ENCODE measurements at places on chromosomes 4 and X.

DNA sequence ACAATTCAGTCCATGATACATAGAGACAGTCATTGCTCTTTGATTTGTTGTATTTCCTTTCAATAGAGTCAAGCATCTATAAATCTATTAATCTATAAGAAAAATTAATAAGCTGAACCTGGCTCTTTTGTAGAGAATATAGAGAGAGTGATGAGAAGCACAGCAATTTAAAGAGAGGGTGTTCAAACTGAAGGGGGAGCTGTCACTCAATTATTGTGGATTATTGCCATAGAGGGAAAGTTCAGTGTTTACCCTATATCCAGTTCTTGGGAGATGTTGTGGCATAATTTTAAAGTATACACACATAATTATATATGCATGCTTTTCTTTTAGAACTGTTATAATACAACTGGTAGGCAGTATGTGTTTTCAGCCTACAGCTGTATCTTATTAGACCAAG is 1469.0 kb upstream of the PABPC4L start:
- DNase-seq: no peak

- no peak for DNase-seq
Observed at GRCh38 chr4:24796620-24797019, 1.2 kb downstream of the SOD3 start.

GRCh38 chrX:41384051-41384705 is 50.2 kb downstream of the DDX3X start:
- peak; percentile 72 for DNase-seq

DNA sequence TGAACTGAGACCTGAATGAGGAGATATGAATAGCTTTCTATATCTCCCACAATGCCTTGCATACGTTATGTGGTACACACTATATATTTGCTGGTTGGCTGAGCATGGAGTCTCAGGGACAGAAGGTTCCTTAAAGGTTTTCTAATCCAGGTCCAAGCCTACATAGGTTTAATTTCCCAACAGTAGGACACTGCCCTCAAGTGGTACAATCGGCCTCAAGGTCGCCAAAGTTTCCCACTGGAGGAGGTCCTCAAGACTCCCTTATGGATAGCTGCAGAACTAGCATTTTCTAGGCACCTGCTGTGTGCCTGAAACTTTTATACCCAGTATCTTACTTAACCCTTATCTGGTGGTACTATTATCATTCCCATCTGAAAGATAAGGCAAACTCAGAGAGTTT is 21.0 kb upstream of the EFNB1 start:
- no peak for DNase-seq

DNA sequence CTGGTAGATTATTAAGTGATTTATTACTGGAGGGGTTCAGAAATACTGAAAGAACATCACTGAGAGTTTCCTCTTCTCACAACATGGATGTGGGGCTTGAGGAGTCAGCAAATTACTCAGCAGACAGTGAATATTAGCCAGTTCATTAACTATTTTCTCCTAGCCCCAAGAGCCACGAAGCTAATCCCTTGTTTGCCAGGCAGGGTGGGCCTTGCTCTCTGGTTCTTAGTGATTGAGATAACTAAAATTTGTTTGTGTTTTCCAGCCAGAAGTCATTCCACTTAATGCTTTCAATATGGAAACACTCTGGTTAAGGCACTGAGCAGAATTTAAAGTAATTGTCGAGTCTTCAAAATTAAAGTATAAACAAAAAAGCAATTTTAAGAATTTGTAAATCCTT is 40.1 kb upstream of the PASD1 start:
- DNase-seq: no peak

- DNase-seq: peak; percentile 79
Observed at GRCh38 chr4:169649545-169650226, 29.3 kb downstream of the CLCN3 start.

DNA sequence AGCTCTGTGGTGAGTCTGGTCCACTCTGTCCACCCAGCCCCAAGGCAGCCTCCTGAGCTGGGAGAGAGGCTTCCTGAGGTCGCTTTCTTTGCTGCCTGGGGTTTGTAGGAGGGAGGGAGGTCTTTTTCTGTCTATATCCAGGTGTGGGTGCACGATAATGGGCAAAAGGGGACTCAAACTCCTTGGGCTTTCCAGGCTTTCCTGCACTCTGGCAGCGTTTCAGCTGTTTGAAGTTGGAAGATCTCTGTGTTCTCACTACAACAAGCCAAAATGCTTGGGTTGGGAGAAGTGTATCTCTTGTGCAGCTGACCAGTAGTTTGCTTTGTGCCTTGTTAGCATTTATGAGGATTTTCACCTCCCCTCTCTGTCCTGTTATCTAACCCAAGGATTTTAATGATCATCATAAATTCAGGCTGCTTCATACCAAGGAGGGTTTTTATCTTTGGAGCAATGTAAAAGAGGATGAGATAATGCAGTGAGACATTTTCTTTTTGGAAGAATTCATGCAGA is 126.3 kb downstream of the REPS2 start:
- DNase-seq: no peak

GRCh38 chr4:112604589-112604988 is 32.1 kb downstream of the ZGRF1 start:
- DNase-seq: no peak

- no peak for DNase-seq
Observed at GRCh38 chrX:154329294-154329693, 33.7 kb downstream of the TKTL1 start.

DNA sequence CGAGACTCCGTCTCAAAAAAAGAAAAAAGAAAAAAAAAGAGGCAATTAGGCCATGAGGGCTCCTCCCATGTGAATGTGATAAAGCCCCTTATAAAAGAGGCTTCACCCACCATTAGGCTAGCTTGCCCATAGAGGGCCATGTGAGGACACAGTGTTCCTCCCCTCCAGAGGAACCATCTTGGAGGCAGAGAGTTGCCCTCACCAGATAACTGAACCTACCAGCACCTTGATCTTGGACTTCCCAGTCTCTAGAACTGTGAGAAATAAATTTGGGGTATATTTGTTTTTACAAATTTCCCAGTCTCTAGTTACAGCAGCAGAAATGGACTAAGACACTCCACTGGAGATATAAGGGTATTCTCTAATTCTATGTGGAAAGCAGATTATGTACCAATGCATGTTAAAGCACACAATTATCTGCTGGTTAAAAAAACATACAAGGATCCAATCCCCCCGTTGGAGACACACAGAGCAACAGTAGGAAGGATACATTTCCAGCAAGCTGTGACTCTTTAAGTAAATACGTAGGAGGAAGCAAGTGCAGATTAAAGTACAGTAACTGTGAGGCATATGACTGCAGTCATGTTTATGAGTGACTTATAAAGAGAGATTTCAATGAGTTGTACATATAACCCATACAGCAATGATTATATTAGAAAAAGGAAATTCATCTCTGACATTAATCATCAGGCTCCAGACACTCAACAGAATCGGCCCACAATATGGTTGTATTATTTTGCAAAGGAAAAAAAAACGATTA is 21.4 kb downstream of the SH3RF1 start:
- DNase-seq: no peak

- DNase-seq: no peak
Observed at GRCh38 chr4:180636696-180637404, 1606.4 kb upstream of the TENM3 start.

DNA sequence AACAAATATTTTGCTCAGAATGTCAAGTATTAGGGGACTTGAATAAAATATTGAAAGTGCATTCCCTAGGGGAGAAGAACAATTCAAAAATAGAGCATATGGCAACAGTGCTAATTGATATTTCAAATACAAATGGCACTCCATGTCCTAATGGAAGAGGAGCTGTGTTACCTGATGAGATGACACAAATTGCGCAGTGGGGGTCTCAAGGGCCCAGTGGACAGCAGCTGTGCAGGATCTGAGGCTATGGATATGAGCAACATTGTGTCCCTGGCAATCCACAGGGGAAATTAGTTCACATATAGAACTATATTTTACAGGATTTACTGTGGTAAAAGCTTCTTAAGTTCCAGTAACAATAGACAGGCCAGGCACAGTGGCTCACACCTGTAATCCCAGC is 17.4 kb upstream of the USP46 start:
- DNase-seq: no peak

GRCh38 chrX:136179133-136179532 is 31.8 kb downstream of the FHL1 start:
- DNase-seq: no peak

DNA sequence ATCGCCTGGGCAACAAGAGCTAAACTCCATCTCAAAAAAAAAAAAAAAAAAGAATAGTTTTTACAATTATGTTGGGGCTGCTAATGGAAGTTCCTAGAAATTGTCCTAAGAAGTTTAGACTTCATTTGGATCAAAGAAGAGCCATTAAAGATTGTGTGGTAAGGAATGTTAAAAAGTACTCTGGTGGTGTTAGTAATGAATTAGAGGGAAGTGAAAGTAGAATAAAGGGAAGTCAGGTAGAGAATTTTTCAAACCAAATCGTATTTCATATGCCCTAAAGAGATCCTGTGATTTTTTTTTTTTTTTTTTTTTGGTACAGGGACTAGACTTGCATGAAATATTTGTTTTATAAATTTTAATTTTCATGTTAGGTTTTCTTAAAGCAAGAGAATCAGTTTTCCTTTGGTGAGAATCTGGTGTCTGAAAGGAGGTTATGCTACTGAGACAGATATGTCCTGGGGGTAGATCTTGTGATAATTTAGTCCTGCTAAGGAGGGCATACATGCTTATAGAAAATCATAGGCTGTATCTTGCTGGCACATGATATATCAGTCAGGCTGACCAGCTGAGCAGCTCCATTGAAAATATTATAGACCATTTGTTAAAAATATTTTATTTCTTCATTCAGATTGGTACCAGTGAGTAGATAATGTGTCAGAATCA is 10.7 kb downstream of the SEC24B start:
- DNase-seq: no peak

DNA sequence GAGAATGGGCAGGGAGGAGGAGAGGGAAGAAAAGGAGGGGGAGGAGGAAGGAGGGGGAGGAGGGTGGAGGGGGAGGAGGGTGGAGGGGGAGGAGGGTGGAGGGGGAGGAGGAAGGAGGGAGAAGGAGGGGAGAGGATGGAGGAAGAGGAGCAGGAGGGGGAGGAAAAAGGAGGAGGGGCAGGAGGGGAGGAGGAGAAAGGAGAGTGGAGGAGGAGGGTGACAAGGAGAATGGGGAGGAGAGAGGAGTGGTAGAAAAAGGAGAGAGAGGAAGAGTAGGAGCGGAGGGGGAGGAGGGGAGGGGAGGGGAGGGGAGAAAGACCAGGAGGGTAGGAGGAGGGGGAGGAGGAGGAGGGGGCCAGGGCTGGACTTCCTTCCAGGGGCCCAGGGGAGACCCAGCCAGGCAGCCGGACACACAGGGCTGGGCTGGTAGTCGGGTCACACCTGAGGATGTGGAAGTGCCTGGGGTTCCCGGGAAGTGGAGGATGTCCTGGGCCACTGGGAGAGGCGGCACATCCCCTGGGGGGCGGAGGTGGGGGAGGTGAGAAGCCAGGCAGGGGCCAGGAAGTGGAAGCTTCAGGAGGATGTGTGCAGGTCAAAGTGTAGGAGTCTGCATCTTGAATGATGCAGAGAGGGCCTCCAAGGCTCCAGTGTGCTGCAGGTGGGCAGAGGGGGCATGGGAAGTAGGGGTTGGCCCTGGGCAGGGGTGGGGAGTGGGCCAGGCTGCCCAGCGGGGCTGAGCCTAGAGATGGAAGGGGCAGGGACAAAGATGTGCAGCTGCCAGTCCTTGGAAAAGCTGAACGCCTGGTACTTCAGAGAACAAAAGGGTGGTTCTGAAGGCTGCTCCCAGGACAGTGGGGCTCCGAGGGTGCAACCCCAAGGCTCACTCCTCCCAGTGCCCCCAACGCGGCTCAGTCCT is 18.8 kb downstream of the IL3RA start:
- no peak for DNase-seq

GRCh38 chrX:9473708-9474107 is 8.8 kb downstream of the TBL1X start:
- no peak for DNase-seq

DNA sequence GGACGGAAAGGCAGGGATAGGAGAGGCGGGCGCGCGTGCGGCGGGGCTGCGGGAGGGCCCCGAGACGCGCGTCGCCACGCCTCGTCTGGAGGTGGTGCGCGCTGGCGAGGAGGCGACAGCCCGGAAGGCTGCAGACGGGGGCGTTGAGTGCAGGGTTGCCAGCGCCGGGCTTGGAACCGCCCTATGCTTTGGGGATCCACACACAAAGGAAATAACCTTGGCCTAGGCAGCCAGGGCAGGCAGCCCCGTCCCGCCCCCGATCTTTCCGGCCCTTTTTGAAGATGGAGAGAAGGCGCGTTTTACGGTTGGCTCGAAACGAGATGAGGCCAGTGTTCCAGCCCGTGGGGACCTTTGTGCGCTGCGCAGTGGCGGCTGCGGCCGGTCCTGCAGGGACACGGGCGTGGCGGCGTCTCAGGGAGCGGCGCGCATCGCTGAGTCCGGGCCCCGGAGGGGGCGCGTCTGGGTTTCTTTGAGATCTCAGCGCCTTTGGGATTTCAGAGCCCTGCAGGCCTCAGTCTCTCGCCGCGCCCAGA is 50.8 kb upstream of the TRIM2 start:
- peak; percentile 48 for DNase-seq

DNA sequence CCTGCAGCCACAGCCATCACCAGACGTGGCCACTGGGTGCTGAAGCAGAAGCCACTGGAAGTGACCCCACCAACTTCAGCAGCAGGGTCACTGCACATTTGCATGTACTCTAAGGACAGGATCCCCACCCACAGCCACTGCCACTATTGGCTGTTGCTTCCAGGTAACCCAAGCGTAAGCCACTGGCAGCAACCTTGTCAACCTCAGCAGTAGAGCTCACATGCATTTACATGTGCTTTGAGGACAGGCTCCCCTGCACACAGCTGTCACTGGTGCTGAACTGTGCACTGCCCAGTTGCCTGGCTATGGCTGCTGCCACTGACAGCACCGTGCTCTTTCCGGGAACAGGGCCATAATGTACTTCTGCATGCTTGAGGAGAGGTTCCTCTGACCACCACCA is 332.4 kb upstream of the DMD start:
- DNase-seq: no peak

DNA sequence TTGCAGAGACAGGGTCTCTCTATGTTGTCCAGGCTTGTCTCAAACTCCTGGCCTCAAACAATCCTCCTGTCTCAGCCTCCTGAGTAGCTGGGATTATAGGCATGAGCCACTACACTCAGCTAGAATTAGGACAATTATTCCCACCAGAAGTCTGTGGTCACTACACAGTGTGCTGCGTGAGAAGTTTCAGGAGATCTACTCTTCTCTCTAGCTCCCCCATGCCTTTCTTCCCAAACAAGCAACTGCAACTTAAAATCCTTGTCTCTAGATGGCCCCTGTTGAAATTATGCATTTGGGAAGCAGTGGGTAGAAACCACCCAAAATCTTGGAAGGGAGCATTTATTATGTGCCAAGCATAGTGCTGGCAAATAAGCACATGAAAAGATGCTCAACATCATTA is 21.1 kb upstream of the MAP7D3 start:
- DNase-seq: no peak

Measured in heart left ventricle (tissue), 16 donors.